ENCODE measurements at places on chromosomes 7 and 10. TPM values are rescaled to one million over a fixed set of nuclear protein-coding genes. Genes with fewer than 3 reads are reported as not detected.

- no peak overlapping the region for H3K4me3 ChIP-seq
- peaks cover 14% of the 10 kb centered on the region for H3K27me3 ChIP-seq
- no peak for DNase-seq
Observed at GRCh38 chr7:157032644-157033482, 22.4 kb upstream of the MNX1 start.

DNA sequence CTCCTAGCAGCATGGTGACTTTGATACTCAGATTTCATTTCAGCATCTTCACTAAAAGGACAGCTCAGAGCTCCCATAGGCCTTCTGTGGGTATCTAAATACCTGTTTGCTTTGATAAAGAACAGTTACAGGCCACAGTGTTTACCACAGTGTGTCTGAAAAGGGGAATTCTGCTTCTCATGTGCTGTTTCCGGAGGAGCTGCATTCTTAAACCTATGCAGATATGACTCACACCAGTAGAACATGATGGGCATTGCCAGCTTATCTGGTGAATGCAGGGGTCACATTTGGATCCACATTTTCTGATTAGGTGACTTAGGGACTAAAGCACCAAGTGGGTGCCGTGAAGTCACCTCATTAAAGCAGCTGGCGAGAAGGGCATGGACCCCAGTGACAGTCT lies 52.6 kb downstream of the TRRAP start:
- H3K27me3 ChIP-seq, result no peaks in the 10 kb centered on the region
- DNase-seq, result no peak
- no peak overlapping the region for H3K27ac ChIP-seq
- H3K4me1 ChIP-seq, result no peaks in the 10 kb centered on the region

DNA sequence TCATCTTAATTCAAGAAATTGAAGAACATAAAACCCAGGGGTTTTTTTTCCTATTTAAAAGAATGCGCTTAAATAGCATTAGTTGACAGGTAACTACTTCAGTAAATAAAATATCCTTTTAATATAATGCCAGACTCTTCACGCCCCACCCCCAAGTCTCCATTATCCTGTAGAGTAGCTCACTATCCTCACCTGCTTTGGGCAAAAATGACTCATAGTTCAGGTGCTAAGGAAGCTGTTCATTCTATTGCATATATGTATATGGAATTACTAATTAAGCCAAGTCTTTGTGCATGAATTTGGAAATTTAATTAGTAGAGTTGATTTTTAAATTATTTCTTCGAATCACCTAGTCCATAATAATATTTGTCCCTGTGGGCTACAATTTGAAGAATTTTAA lies 656.8 kb upstream of the ANKRD30A start:
- no peak overlapping the region for H3K27ac ChIP-seq
- no peaks in the 10 kb centered on the region for H3K4me1 ChIP-seq
- DNase-seq, result no peak
- H3K36me3 ChIP-seq, result no peaks in the 10 kb centered on the region
- H3K27me3 ChIP-seq, result no peaks in the 10 kb centered on the region

Gene ADAM8
- total RNA-seq, result 1.2 TPM

DNA sequence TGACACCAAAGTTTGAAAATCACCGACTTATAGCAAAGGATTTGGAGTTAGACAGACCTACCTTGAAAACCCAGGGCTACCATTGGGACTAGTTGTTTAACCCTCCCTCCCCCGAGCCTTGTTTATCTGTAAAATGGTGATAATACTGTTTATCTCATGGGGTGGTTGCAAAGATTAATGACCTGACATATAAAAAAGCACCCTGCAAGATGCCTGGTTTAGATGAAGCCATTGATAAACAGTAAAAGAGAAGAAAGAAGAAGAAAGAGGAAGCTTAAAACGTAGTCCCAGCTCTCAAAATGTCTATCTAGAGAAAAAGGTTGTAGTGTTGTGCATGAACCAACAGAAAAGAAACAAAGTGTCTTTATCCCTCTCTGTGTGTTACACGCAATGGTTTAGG lies 145.7 kb downstream of the FGFR2 start:
- H3K27ac ChIP-seq, result no peak overlapping the region
- H3K4me1 ChIP-seq, result no peaks in the 10 kb centered on the region
- H3K4me3 ChIP-seq, result no peak overlapping the region

- DNase-seq, result peak; percentile 26
- no peak overlapping the region for H3K4me3 ChIP-seq
- H3K4me1 ChIP-seq, result peaks cover 31% of the 10 kb centered on the region
- H3K27me3 ChIP-seq, result no peaks in the 10 kb centered on the region
Observed at GRCh38 chr7:150897502-150898474, 45.5 kb downstream of the AOC1 start.

Gene HYAL4
- total RNA-seq, result not detected

Gene PKD2L1
- total RNA-seq, result not detected

Gene VWA2
- total RNA-seq, result under 0.01 TPM

DNA sequence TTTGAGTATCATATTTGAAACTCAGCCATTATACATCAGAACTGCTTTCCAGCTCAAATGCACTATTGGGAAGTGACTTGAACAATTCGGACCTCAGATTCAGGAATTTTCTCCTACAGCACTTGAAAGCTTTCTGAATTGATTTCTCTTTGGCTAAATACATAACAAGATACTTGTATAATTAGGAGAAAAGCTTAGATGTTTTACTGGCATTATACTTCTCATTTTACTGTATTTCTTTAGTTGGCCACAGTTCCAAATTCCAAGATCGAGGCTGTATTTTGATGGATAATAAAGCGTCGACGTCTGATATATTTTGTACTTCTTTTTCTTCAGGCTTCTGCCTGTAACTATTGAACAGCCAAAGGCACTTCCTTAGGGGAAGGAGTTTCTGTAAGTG lies 26.7 kb upstream of the LYZL2 start:
- H3K36me3 ChIP-seq, result no peaks in the 10 kb centered on the region
- H3K4me1 ChIP-seq, result no peaks in the 10 kb centered on the region
- no peak for DNase-seq
- H3K27ac ChIP-seq, result no peak overlapping the region

Gene UBN2
- total RNA-seq, result 10.5 TPM

GRCh38 chr7:149191851-149192250 lies 3.5 kb upstream of the ZNF282 start:
- H3K27me3 ChIP-seq, result peaks cover 3% of the 10 kb centered on the region
- no peak for DNase-seq
- no peaks in the 10 kb centered on the region for H3K36me3 ChIP-seq
- H3K4me3 ChIP-seq, result no peak overlapping the region
- no peak overlapping the region for H3K27ac ChIP-seq

GRCh38 chr7:32103361-32103760 lies 33.2 kb upstream of the PDE1C start:
- no peak for DNase-seq
- no peak overlapping the region for H3K4me3 ChIP-seq
- no peak overlapping the region for H3K27ac ChIP-seq
- H3K36me3 ChIP-seq, result no peaks in the 10 kb centered on the region
- H3K4me1 ChIP-seq, result peaks cover 11% of the 10 kb centered on the region
- no peaks in the 10 kb centered on the region for H3K27me3 ChIP-seq

- H3K27ac ChIP-seq, result peak overlapping the region; percentile 75
- DNase-seq, result no peak
- H3K4me1 ChIP-seq, result peaks cover 16% of the 10 kb centered on the region
- no peak overlapping the region for H3K4me3 ChIP-seq
- no peaks in the 10 kb centered on the region for H3K36me3 ChIP-seq
Observed at GRCh38 chr10:110637558-110638053, 6.5 kb upstream of the RBM20 start.

Gene ZPBP
- total RNA-seq, result not detected

DNA sequence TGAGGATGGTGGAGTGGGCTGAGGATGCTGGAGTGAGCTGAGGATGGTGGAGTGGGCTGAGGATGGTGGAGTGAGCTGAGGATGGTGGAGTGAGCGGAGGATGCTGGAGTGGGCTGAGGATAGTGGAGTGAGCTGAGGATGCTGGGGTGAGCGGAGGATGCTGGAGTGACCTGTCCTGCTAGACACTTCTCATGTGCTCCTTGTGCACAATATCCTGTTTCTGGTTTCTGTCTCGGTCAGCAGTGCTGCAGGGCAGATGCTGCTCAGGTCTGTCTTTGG lies 29.2 kb downstream of the ANXA8 start:
- H3K36me3 ChIP-seq, result no peaks in the 10 kb centered on the region
- no peak overlapping the region for H3K4me3 ChIP-seq
- H3K27me3 ChIP-seq, result no peaks in the 10 kb centered on the region
- no peaks in the 10 kb centered on the region for H3K4me1 ChIP-seq
- no peak overlapping the region for H3K27ac ChIP-seq

DNA sequence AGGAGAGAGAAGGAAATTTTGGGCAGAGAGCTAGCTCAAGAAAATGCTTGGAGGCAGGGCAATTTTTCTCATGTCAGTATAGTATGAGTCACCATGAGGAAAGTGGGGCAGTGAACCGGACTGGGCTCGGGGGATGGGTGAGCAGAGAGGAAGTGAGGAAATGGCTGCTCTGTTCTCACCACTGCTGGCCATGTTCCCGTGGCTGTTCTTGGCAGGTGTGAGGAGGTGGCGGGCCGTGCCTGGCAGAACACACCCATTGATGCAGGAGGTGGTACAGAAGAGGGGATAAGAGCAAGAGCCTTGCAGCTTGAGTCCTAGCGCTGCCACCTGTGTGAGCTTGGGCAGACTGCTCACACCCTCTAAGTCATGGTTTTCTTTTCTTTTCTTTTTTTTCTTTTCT lies 304.4 kb upstream of the LYZL1 start:
- DNase-seq, result peak; percentile 96
- no peaks in the 10 kb centered on the region for H3K27me3 ChIP-seq
- H3K4me3 ChIP-seq, result no peak overlapping the region
- H3K36me3 ChIP-seq, result no peaks in the 10 kb centered on the region
- H3K27ac ChIP-seq, result peak overlapping the region; percentile 26
- H3K4me1 ChIP-seq, result peaks cover 5% of the 10 kb centered on the region

Gene TACC2
- total RNA-seq, result 99.4 TPM

Gene POLR1F
- 18.7 TPM for total RNA-seq

Gene C10orf105
- 0.11 TPM for total RNA-seq

- no peaks in the 10 kb centered on the region for H3K27me3 ChIP-seq
- DNase-seq, result no peak
- H3K36me3 ChIP-seq, result no peaks in the 10 kb centered on the region
- no peaks in the 10 kb centered on the region for H3K4me1 ChIP-seq
- no peak overlapping the region for H3K27ac ChIP-seq
Observed at GRCh38 chr7:34406848-34407530, 251.0 kb upstream of the NPSR1 start.
